ENCODE measurements at places on chromosomes 11 and 22.
A peak's percentile ranks its signal among the peaks of the same experiment; 100 is the strongest.

DNA sequence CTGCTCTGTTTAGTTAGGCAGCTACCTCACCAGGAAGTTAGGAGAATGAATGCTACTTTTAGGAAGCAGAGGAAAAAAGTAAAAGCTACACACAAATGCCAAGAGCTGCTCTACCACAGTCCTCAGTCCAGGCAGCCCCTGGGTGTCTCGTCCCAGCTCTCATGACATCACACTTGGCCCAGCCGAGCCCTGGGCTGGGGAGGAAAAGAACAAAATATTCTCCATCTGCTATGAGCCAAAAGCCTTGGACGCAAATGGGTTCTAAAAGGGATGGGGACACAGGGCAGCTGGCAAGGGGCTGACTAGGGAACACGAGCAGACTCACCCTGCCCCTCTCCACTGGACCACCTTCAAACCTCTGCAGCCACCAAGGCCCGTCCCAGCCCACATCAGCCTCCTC lies 26.1 kb downstream of the TMEM184B start:
- DNase-seq: no peak

- DNase-seq: peak; percentile 43
Observed at GRCh38 chr11:70423523-70424505, 25.5 kb downstream of the CTTN start.

- DNase-seq: no peak
Observed at GRCh38 chr22:27204280-27204679, 546.9 kb downstream of the MIAT start.

DNA sequence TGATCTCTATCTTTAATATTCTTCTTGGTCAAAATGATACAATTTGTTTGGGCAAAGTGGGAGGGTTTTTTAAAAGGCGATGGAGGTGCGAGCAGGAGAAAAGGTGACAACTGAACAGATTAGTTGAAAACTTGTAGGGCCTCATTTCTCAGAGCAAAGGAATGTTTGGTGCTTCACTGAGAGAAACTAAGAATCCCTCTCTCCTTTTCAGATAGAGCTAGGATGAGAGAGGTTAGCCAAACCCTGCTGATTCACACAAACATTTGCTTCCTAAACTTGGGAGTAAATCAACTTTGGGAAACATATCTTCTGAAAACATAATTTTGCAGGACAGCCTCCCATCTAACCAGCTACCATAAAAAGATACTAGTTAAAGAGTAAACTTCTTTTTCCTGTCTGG lies 57.0 kb downstream of the PHF21A start:
- DNase-seq: no peak

DNA sequence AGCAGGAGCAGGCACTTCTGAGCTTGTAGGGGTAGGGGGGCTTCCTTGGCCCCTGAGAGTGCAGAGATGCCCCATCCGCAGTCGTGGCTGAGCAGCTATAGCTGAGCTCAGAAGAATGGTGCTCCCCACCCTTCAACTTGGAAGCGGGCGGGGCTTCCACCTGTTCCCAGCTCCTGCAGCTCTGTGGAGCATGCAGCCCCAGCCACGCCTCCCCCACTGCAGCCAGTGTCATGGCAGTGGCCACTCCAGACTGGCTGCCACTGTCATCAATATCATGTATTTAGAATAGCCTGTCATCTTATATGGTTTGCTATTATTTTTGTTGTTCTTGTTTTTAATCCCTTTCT lies 213.1 kb downstream of the LRRC4C start:
- no peak for DNase-seq

- no peak for DNase-seq
Observed at GRCh38 chr11:120037111-120037510, 100.8 kb downstream of the TRIM29 start.

Data from stimulated activated CD8-positive, alpha-beta memory T cell treated with anti-CD3 and anti-CD28 coated beads, Interleukin-7, amount 100 ng/mL, for 4 hours (primary cell).